ENCODE measurements at places on chromosomes 4 and X. TPM values are rescaled to one million over a fixed set of nuclear protein-coding genes. Genes with fewer than 3 reads are reported as not detected.
A peak's percentile ranks its signal among the peaks of the same experiment; 100 is the strongest.

UTP3 gene
- polyA plus RNA-seq: 18.7 TPM

F11 gene
- not detected for polyA plus RNA-seq

IL1RAPL2 gene
- 2.6 TPM for polyA plus RNA-seq

GRCh38 chrX:13607996-13608365 lies 38.6 kb downstream of the EGFL6 start:
- DNase-seq: no peak

DNA sequence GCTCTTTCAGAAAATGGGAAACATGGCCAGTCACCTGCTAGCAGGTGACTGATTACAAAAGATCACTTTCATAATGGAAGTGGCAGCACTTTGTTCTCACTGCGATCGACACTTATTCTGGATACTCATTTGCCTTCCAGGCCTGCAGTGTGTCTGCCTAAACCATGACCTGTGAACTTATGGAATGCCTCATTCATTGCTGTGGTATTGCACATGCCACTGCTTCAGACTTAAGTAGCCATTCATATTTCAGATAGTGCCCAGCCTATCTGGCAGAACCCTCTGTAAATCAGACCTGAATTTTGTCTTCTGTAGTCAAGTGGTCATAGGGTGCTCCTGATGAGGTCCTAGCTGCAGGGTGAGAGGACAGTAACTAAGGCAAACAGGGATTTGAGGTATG lies 23.3 kb upstream of the MGST2 start:
- DNase-seq: no peak

CXCL11 gene
- not detected for polyA plus RNA-seq

OTC gene
- polyA plus RNA-seq: not detected

- no peak for DNase-seq
Measured at GRCh38 chrX:18394477-18394876, 30.9 kb upstream of the CDKL5 start.

OTUD6A gene
- polyA plus RNA-seq: not detected

DNA sequence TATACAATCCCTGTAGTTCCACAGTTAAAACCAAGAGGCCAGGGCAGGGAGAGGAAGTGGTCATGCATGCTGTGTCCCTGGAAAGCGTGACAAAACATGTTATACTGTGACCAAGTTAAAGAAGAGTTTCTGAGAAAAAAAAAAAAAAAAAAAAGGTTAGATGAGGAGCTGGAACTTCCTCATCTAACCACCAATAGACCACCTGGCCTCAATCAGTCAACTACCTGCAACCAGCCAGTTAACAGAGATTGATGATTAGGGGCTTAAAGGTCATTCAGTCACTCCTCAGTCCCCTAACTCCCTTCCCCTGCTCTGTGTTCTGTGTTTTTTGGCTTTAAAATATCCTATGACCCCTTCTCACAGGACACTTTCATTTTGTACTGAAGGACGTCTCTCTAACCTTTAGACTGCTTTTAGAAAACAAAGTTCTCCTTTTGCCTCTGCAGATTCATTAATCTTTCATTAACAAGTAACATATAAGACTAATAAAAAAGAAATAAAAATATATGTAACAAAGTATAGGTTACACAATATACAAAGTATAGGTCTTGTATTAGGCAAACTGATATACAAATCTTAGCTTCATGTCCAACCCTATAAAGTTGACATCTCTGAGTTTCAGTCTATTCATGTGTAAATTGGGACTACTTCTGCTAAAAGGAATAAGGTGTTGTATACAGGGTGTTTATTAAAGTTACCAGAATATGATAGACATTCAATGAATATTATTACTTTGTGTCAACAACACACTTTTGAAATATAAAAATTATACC lies 179.1 kb upstream of the NDST4 start:
- DNase-seq: no peak

DNA sequence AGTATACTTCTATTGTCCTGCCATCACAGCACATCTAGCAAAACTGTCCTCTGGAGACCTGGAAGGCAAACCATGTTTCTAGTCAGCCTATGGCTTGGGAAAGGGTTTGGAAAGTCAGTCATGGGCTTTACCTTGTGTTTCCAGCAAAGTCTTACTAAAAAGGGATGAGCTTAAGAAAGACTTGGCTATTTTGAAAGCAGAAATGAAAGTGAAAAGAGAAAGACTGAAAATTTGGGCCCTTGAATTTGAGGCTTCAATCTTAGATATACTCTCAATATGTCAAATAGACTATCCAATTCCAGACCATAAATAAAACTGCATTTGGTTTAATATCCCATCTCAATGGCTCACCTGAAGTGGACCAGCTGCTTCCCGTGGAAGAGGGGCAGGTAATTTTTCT lies 127.9 kb downstream of the ZNF330 start:
- DNase-seq: no peak

HSFX4 gene
- 0.61 TPM for polyA plus RNA-seq

SLC6A14 gene
- not detected for polyA plus RNA-seq

PDGFC gene
- 26.3 TPM for polyA plus RNA-seq

- DNase-seq: no peak
Measured at GRCh38 chr4:111991797-111992196, 153.5 kb upstream of the FAM241A start.

GRCh38 chr4:1712216-1713002 lies at the start of gene SLBP:
TSS of gene SLBP (minus strand) at chr4:1712319. CDS start at chr4:1712188, 131 bp downstream.
- peak; percentile 62 for DNase-seq

DNA sequence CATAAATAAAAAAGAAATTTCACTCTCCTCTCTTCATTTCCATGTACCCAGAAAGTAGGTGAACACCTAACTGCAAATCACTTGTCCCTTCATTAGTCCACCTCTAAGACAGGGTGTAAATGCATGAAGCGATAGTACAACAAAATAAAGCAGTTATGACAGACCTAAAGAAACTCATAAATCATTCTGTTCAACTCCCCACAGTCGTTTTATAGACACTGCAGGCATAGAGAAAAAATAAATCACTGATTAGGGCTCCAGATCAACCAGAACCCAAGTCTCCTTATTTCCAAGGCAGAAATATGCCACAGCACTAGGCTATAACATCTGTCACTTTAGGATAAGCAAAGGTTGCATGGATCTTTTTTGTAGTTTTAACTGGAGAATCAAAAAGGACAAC lies 3.0 kb downstream of the RASGEF1B start:
- no peak for DNase-seq

DKK2 gene
- 15.9 TPM for polyA plus RNA-seq

GRCh38 chr4:2797545-2798305 lies 4.8 kb downstream of the SH3BP2 start:
- no peak for DNase-seq

PABPC4L gene
- polyA plus RNA-seq: 7.2 TPM

POF1B gene
- 0.05 TPM for polyA plus RNA-seq

DNA sequence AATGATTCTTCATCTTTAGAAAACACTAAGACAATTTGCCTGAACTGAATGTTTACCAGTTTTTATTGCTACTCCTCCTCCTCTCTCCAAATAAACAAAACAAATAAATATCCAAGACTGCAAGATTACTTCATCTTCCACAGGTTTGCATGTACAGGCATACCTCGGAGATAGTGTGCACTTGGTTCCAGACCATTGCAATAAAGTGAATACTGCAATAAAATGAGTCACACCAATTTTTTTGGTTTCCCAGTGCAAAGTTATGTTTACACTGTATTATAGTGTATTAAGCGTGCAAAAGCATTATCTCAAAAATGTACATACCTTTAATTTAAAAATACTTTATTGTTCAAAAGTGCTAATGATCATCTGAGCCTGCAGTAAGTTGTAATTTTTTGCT lies 53.3 kb downstream of the FBXL5 start:
- DNase-seq: no peak

DNA sequence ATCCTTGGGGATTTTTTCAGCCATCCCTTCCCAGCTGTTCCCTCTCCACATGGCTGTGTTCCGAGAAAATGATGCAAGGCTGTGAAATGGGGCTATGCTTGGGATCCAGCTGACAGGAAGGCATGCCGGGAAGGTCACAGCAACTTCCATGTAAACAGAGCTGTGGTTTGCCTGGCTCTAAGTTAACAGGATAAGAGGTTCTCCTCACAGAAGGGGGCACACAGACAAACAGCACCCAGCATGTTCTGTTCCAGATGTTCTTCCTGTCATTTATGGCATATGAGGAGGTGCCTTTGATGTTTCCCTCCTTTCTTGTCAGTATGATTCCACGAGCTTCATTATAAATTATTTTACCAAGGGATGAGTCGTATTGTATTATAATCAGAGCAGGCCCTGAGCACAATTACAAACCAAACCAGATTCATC lies 220.7 kb downstream of the ANTXR2 start:
- no peak for DNase-seq

- no peak for DNase-seq
Measured at GRCh38 chr4:54988655-54989054, 136.7 kb downstream of the KDR start.

DNA sequence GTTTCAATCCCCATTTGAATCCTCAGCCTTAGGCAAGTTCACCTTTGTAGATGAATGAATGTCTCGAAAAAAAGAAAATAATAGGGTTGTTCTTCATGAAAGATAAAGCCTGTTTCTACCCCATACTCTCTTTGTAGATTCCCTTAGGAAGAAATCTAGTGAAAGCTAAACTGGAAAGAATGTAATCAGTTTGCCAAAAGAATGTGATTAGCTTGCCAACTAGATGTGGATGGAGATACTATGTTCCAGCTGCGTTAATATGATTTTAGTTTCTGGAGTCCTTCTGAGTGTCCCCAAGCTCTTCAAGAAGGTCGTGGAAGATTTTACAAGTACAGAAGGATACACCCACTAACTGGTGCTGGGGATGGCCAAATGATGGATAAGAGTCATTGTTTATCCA lies 162.3 kb upstream of the EDNRA start:
- no peak for DNase-seq

DNA sequence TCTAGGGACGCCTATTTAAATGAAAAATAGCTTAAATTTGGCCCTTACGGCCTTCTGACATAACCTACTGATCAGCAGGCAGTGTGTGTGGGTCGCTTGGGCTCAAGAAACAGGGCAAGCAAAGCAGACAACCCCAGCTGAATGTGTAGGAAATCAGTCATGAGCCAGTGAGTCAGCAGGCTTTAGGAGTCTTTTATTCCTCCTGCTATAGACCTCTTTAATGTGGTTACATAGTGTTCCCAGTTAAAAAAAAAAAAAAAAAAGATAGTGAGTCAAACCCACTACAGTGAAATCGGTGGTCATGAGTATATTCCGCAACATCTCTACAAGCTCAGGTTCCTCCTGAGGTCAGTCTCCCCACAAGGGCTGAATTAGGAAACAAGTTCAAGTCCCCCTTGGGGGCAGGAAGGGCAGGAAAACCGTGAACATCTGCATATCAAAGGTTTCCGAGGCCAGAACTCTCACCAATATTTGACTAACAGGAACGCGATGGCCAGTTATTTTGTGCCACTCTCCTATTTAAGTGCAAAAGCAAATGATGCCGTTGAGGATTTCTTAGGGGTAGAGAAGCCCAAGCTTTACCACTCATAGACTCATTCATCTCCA lies 32.7 kb downstream of the ACSL1 start:
- no peak for DNase-seq

- DNase-seq: no peak
Measured at GRCh38 chr4:184958127-184958922, 60.0 kb upstream of the HELT start.

DNA sequence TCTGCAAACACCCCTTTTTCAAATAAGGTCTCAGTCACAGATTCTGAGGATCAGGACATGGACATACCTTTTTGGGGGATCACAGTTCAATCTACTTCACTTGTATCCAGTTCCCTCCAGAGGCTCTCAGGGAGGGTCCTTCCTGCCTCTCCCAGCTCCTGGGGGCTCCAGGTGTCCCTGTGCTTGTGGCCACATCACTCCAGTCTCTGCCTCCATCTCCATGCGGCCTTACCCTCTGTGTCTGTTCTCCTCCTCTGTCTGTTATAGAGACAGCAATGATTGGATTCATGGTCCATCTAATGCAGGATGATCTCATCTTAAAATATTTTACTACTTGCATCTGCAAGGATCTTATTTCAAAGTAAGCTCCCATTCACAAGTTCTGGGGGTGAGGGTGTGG lies 269.6 kb downstream of the ASMT start:
- DNase-seq: no peak

GRCh38 chrX:810186-810585 lies 179.6 kb downstream of the SHOX start:
- no peak for DNase-seq

GRCh38 chrX:20477219-20477618 lies 210.5 kb upstream of the RPS6KA3 start:
- no peak for DNase-seq

- DNase-seq: no peak
Measured at GRCh38 chr4:4578981-4579380, 37.1 kb upstream of the STX18 start.

- no peak for DNase-seq
Measured at GRCh38 chr4:113069212-113069892, 19.9 kb downstream of the ANK2 start.

DNA sequence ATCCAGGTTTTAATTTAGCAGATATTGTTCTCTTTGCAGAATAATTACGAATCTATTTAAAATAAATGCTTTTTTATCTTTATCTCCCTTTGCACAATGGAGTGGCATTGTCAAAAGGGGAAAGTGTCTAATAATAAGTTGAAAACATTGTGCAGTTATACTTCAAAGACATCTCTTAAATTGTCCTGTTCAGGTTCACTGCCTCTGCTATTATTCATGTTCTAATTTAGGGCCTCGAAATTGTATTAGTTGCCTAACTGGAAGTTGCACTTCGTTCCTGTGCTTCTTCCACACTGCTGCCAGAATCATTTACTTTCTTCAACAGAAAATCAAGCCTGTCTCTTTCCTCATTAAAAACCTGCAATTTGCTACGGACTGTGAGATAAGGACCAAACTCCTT lies 150.5 kb upstream of the SPRY1 start:
- DNase-seq: no peak

EFNB1 gene
- polyA plus RNA-seq: 45.9 TPM

- DNase-seq: no peak
Measured at GRCh38 chr4:176839656-176840055, 46.9 kb upstream of the VEGFC start.

TLR7 gene
- polyA plus RNA-seq: 0.67 TPM

POLN gene
- polyA plus RNA-seq: 3.0 TPM

OPHN1 gene
- 16.3 TPM for polyA plus RNA-seq

PPP1R3F gene
- 7.9 TPM for polyA plus RNA-seq

GRCh38 chr4:159941076-159941475 lies 838.2 kb downstream of the RAPGEF2 start:
- no peak for DNase-seq

DNA sequence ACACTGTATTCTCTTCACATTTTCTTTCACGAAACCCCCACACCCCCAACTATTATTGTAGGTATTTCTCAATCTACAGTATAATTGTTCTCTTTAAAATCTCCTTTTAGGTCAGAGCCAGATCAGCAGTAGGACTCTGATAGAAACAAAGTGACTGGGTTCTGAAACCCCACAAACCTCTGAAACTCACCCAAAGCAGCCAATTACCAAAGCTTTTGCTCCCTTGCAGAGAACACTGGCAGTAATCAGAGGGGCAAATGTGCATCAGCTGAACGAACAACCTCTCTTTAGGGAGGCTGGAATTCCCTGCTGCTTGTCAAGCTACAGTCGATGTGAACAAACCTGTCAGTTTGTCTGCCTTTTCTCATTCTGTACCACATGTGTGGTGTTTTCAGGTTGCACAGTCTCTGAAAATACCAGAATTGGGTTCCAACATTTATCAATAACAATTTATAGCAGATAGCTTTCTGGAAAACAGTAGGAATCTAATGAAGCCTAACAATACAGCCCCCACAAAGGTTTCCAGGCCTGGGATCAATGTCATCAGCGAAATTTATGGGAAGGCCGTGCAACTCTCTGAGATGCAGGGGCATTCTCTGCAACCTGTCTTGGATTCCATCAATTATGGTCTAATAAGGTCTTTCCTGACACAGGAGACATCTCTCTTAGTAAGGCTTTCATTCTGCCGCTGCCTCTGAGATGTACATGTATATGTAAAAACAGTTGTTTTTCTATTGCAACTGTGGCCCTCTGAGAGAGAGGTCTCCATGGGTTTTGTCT lies 395.9 kb downstream of the GPAT3 start:
- DNase-seq: no peak

SPANXB1 gene
- polyA plus RNA-seq: not detected
